ENCODE measurements at places on chromosomes 1 and 21.

- no peak for DNase-seq
Measured at GRCh38 chr1:206800411-206800810, 28.1 kb upstream of the IL10 start.

- DNase-seq: no peak
Measured at GRCh38 chr1:214349781-214350180, 68.8 kb downstream of the SMYD2 start.

DNA sequence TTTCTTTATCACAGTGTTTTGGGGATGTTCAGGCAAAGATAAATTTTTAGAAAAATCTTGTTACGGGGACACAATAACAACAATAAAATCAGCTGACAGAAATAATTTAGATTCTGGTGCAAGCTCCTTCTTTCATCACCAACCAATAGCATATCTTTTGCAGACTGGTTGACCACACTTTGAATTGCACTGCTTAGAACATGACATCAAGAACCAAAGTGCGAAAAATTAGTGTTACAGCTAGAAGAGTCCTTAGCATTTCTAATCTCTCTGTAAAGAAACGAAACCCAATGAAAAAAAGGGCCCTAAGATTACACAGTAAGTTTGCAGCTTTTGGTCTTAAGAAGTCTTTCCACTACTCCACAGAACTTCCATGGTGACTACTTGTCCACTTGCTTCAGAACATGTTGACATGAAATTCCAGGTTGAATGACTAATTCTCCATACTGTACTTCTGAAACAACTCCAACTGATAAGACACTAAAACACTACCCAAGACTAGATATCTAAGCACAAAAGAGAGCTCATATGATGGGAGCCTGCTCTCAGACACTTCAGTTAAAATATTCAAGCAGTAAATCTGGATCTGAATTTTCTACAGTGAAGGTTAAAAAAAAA is 31.3 kb downstream of the XKR8 start:
- DNase-seq: no peak

DNA sequence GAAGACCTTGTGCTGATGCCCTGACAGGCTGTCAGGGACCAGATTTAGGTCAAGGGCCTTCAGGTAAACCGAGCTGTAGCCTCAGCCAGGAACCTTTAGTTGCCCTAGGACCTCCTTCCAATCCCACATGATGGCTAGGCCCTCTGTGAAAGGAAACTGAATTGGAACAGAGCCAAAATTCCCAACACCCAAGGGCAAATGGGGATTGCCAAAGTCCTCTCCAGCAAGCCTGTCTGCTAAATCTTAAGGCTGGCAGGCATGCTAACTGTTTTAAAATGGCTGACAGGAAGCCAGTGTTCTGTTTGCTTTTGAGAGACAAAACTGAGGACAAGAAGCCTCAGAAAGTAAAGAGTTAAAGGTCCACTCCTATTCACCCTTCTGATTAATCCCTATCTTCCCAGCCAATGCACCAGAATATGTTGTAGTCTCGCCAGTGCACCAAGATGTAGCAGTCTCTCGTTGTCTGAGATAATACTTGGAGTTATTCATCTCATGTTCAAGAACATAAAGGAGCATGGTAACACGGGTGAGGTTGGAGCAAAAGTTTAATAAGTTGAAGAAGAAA is 35.1 kb downstream of the MSTO1 start:
- DNase-seq: no peak

DNA sequence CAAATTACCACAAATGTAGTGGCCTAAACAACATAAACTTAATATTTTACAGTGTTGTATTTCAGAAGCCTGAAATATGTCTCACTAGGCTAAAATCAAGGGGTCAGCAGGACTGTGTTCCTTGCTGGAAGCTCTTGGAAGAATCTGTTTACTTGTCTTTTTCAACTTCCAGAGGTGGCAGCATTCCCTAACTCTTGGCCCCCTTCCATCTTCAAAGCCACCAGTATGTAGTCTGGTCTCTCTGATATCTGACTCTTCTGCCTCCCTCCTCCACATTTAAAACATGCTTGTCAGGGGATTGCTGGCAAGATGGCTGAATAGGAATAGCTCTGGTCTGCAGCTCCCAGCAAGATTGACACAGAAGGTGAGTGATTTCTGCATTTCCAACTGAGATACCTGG is 567.5 kb downstream of the PLA2G4A start:
- DNase-seq: no peak

DNA sequence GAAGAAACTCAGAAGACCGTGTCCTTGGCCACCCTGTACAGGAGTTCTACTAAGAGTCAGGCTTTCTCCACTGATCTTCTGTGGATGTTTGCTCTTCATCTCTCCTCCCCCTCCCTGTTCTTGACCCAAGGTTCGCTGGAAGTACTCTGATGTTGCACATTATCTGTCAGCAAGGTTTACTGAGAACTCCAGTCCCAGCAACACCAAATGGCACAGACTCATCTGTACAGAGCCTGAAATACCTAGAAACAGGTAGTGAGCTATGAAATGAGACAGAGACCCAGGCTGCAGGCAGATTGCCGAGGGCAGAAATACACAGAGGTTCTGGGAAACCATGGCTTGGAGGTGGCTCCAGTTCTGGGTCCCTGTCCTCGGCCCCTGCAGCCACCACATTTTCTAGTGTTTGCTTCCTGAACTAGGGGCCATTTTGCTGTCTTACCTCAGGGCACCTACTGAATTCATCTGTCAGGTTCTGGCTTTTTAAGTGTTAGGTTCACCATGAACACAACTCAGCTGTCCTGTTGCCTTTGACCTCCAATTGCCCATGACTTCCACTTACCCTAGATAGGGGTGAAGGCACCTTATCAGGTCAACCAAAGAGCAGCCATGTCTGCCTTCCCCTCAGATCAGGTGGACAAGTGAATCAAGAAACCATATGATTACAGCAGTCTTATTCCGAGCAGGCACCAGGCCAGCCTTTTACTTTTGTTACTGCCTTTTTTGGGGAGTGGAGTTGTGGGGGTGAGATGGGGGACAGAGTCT is 92.2 kb downstream of the CDC7 start:
- no peak for DNase-seq

DNA sequence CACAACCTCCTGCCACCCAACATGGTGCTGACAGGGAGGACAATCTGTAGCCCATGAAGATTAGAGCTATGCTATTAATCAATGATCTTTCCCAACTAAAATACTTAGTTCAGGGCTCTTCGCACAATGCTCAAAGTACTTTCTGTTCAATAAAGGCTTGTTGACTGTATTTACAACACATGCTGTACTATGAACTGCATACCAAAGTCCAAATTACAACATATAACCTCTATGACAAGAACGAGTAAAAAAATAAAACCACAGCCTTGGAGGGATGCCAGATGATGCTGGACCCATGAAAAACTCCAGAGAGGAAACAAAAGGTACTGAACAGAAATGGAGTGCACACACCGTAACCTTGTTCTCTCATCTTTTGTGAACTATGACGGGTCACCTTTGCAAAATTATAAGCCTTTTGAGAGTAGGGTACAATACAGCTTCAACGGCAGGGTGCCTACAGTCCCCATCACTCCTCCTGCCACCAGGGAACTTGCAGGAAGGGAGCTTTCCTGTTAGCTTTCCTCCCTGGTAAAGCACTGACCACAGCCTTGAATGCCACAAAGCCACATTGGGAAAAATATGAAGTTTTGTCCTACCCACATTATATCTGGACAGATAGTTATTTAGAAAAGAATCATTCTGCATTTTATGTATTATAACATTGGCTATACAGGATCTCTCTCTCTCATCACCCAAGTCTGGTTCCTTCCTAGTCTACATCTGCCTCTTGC is 175.6 kb downstream of the NRIP1 start:
- DNase-seq: no peak

GRCh38 chr1:192639607-192640368 is 3.8 kb downstream of the RGS13 start:
- no peak for DNase-seq

GRCh38 chr1:185566995-185567394 is 167.2 kb upstream of the HMCN1 start:
- no peak for DNase-seq

GRCh38 chr21:45590726-45591618 is 48.7 kb upstream of the SLC19A1 start:
- DNase-seq: peak; percentile 50

- no peak for DNase-seq
Measured at GRCh38 chr1:162391790-162392563, 10.4 kb downstream of the C1orf226 start.

DNA sequence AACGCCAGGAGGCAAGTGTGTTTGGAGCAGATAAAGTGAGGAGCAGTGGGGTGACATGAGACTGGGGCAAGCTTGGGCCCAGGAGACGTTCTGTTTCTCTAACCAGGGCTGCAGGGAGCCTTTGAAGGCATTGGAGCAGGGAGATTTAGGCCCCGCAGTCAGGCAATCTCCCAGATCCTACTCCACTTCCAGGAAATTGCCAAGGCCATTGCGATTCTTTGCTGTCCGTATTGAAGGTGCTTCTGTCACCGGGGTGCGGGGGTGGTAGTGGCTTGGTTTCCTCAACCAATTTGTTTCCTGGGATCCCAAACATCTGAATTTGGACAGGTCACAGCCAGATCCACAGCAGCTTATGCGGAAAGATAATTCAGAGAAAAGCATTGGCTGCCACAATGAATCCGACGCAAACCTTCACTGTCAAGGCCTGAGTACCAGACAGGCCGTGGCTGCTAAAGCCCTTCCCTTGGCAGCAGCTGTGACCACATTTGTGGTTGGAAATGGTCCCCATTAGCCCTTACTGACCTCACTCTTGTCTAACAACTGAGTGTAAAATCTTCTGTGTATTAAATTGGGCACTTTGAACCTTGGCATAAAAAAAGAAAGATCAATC is 385.6 kb downstream of the PTPRU start:
- no peak for DNase-seq

DNA sequence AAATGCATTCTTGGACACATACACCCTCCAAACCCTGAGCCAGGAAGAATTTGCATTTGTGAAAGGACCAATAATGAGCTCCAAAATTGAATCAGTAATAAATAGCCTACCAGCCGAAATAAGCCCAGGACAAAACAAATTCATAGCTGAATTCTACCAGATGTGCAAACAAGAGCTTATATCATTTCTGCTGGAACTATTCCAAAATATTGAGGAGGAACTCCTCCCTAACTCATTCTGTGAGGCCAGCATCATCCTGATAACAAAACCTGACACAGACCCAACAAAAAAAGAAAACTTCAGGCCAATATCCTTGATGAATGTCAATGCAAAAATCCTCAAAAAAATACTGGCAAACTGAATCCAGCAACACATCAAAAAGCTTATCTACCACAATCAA is 6.7 kb downstream of the SPRR2E start:
- DNase-seq: no peak

- DNase-seq: no peak
Measured at GRCh38 chr1:5456090-5456811, 536.0 kb downstream of the NPHP4 start.

- DNase-seq: no peak
Measured at GRCh38 chr1:27345272-27345671, 3.5 kb downstream of the SYTL1 start.

DNA sequence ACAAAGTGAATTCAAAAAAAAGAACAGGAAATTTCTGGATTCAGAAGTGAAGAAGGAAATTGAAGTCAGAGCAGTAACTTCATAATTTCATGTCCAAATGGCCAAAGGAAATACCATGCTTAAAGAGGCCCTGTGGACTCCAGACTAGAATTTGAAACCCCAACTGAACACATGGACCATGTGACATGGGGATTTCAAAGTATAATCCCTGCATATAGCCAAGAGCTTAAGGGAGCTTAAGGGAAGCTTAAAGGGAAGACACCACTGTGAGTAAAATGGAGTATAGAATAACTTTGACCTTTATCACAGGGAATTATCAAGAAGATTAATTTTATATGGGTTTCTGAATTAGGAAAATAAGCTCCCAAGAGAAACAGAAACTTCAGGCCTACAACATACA is 241.8 kb upstream of the POGK start:
- DNase-seq: no peak

- DNase-seq: no peak
Measured at GRCh38 chr1:200121421-200121820, 93.9 kb downstream of the NR5A2 start.

DNA sequence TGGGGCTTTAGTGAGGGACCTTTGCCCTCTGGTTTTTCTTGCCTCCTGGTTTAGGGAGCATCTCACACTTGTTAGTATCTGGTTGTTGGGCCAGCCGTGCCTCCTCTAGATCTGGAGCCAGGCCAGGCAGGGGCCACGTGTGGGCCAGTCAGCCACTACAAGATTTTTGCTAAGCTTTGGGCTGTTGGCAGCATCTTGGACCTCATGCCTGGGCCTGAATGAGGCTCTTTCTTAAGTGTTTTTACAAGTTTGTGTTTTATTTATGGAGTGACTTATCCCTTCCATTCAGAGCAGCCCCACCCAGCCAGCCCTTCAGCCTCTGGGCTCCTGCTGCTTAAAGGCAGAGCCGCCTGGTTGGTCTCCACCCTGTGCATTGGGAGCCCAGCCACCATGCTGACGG is 1.6 kb upstream of the SH3BGRL3 start:
- no peak for DNase-seq

- no peak for DNase-seq
Measured at GRCh38 chr1:197439708-197440280, 171.7 kb downstream of the CRB1 start.

GRCh38 chr1:31376375-31377134 is 3.7 kb upstream of the FABP3 start:
- DNase-seq: no peak

DNA sequence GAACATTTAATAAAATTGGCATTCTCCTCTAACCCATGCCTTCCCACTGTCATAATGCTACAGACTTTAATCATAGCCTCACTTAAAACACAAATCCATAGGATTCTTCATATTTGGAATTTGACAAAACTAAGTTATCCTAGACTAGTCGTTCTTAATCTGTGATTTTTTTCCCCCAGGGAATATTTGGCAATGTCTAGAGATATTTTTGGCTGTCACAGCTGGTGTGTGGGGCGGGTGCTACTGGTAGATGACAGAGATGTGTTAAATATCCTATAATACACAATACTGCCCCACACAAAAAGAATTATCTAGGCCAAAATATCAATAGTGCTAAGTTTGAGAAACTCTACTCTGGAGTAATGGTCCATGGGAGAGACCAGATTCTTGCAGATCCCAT is 95.8 kb upstream of the HMGB4 start:
- no peak for DNase-seq

- DNase-seq: no peak
Measured at GRCh38 chr1:39102537-39103327, 76.6 kb downstream of the NDUFS5 start.

DNA sequence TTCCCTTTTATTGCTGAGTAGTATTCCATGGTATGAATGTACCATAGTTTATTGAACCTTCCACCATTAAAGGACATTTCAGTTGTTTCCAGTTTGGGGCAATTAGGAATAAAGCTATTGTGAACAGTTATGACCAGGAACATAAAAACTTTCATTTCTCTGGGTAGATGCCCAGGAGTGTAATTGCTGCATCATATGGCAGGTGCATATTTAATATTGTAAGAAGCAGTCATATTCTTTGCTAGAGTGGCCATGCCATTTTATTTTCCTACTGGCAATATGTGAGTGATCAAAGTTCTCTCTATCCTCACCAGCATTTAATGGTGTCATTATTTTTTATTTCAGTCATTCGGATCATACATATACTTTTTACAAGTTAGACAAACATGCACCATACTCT is 23.9 kb upstream of the H3-3A start:
- DNase-seq: no peak

GRCh38 chr1:44792736-44793502 is 4.9 kb upstream of the BEST4 start:
- DNase-seq: no peak

- no peak for DNase-seq
Measured at GRCh38 chr1:205064301-205064700, 20.0 kb downstream of the TMEM81 start.

Data from stimulated activated CD4-positive, alpha-beta T cell treated with anti-CD3 and anti-CD28 coated beads, Interleukin-4, amount 100 ng/mL, for 48 hours (primary cell).